Stimulated activated effector memory CD8-positive, alpha-beta T cell treated with anti-CD3 and anti-CD28 coated beads, Interleukin-12 subunit alpha, Interleukin-12 subunit beta, amount 100 ng/mL, for 72 hours (primary cell): ENCODE measurements at places on chromosomes 11 and 22.

GRCh38 chr11:6640985-6641701 is 14.5 kb downstream of the DCHS1 start:
- no peak for DNase-seq

GRCh38 chr11:121553806-121554205 is 101.0 kb upstream of the SORL1-AS1 start:
- DNase-seq: no peak

GRCh38 chr11:4433856-4434255 is 15.2 kb upstream of the OR52K2 start:
- DNase-seq: no peak

DNA sequence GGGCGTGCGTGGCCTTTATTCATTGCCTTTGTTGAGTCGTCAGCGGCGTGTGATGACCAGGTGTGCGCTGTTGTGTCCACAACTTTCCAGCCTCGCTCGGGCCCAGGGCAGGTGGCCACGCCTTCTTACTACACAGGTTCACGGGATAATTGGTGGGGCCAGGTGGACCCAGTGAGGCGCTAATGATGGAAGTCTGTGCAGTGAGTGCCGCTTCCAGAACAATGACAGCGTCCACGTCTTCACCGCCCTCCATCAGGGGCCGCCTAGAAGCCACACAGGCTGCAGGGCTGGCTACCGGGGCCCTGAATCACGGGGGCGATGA is 1197.3 kb downstream of the BRD1 start:
- no peak for DNase-seq

- no peak for DNase-seq
Observed at GRCh38 chr11:19242179-19242932, 1.6 kb upstream of the E2F8 start.

GRCh38 chr11:46918788-46919513 is 601 bp upstream of the LRP4 start:
- no peak for DNase-seq

GRCh38 chr22:39282645-39283321 is 36.6 kb downstream of the RPL3 start:
- no peak for DNase-seq

DNA sequence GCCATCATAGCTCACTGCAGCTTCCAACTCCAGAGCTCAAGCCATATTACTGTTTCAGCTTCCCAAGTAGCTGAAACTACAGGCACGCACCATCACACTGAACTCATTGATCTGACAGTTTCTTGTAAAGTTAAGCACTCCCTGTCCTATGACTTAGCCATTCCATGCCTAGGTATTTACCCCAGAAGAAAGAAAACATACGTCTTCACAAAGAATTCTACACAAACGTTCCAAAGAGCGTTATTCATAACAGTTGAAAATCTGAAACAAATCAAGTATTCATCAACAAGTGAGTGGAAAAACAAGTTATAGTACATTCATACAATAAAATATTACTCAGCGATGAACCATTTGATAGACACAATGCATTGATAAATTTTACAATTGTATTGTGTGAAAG is 7.8 kb upstream of the NLRP10 start:
- no peak for DNase-seq

DNA sequence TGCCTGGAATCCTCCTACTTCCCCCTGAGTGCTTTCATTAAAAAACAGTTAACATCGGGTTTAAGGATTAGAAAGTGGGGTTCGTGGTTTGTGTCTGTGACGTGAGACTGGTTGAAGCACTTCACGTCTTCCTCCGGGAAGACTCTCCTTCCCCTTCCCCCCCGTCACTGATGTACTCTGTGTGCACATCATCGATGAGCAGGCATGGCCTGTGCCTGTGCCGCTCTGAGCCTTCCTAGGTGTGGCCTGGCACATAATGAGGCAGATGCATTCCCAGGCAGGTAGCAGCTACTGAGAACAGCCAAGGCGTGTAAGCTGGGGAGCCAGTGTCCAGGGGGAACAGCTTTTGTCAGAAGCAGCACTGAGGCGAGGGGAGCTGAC is 93.8 kb downstream of the BCR start:
- DNase-seq: no peak

DNA sequence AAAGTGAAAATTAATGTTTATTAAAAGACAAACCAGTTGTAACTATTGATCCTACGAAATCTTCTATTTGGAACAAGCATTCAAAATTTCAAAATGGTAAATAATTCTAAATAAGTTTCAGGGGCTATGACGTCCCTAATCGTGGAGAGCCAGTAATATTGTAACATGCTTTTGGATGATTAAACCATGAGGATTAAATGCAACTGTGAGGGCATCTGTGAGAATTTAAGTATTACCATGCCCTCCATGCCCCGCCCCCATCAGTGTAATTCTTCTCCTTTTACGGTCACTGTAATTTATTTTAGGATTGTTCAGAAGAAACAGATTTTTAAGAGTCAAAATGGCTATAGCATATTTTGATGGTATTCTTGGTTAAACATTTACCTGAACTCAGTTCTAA is 133.2 kb downstream of the APOL5 start:
- DNase-seq: no peak

DNA sequence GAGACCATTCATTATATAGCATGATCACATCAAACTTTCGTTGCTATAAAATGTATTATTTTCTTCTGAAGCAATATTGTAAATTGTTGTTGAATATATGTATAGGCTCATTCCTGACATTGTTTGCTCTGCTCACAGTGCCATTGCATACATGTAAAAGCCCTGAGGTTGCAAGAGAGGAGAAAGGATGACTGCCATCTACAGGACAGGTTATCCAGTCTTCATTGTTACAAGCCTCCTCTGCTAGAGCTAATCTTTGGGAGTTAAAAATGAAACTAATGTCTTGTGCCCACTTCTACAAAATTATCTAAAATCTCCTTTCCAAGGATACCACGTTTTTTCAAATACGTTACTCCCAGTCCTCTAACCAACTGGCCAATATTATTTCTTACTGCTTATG is 16.4 kb upstream of the OR5AL1 start:
- no peak for DNase-seq

DNA sequence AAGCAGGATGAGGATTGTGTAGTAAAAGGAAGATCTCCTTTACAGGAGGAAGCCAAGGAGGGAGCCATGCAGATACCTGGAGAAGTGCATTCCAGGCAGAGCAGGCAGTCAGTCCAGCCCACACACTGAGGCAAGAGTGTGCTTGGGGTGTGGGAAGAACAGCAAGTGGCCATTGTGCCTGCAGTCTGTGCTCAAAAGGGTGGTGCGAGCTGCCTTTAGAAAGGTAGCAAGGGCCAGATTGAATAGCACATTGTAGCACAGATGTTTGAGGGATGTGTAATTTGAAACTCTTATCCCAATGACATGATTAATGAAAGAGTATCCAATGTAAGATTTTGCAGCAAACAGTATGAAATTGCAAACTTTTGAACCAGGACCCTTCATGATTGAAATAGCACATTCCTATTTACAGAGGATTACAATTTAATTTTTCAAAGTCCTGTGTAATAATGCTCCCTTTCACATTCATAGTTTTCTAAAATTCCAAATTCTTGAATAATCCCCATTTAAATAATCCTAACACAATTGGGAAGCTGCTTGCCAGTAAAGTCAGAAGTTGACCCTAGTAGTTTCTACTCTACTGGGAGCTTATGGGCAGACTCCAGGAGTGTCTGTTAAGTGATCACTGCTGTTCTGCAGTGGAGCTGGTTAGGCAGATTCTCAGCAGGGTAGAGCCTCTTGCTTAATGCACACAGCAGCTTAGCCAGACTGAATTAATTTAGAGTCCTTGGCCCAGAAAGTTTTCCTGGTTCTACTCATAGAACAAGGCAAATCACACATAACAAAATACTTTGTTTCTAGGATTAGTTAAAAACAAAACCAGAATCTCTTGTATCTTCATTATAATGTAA is 78.1 kb downstream of the CYB5R2 start:
- DNase-seq: no peak

GRCh38 chr22:48523091-48523490 is 1304.6 kb downstream of the BRD1 start:
- no peak for DNase-seq

GRCh38 chr11:62895501-62895900 is 14.8 kb downstream of the SLC3A2 start:
- no peak for DNase-seq

DNA sequence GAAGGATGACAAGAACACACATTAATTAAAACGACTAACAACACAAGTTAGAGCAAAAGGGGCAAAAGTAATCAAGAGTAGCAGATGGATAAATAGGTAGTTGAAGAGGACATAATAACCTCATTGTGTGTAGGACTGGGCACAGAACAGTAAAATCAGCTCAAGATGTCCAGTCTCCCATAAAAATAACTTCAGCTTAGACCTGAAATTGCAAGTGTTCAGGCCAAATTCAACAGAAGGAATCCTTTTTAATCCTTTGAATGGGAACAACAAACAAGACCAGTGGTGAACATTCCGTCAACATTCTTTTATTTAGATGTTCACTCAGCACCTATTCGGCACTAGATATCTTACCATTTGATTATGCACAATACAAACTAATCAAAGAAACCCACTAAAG is 4.4 kb downstream of the MTMR2 start:
- DNase-seq: no peak

- no peak for DNase-seq
Observed at GRCh38 chr11:111413849-111414248, 34.8 kb upstream of the POU2AF1 start.

DNA sequence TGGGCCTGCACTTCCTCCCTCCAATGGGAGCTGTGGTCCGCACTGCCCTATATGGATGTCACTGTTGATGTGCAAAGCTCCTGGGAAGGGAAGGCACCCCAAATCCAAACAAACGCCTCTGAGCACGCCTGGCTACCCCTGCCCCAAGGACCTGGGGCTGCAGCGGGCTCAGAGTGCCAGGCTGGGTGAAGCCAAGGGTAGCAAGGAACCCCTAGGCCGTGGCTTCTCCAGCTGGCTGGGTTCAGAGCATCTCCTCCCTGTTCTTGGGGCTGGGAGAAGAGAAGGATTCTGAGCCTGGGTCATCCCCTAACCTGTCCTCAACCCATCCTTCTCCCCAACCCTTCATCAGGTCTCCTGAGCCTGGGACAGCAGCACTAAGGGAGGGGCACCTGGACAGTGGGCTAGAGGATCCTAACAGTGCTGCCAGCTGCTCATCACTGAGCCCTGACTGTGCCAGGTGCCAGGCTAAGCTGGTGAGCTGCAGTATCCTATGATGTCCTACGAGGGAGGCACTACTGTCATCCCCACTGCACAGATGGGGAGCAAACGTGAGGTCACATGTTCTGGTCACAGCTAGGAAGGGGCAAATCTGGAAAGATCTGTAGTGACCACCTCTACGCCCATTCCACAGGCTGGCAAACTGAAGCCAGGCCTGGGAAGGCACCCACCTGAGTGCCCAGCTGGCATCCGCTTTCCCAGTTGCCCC is 3.0 kb downstream of the SSTR3 start:
- no peak for DNase-seq

DNA sequence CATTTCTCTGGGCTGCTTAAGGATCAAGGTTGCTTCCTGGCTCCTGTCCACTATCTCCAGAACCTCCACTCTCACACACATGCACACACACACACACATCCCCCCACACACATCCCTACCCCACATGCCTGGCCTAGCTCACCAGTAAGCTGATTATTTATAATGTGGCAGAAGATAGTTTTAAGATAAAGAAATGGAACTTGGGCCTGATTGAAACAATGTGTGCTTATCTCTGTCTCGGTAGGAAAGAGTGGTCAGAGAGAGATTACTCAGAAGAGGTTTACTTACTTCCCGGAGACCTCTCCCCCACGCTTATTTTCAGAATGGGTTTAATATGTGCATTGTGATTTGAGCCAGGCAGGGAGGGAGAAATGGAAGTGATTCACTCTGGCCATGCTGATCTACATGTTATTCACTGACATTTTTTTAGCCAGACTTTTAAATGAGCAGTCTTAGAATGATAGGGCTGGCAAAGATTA is 422.4 kb downstream of the TENM4 start:
- DNase-seq: no peak

- no peak for DNase-seq
Observed at GRCh38 chr22:39832627-39833074, 60.9 kb downstream of the ENTHD1 start.

DNA sequence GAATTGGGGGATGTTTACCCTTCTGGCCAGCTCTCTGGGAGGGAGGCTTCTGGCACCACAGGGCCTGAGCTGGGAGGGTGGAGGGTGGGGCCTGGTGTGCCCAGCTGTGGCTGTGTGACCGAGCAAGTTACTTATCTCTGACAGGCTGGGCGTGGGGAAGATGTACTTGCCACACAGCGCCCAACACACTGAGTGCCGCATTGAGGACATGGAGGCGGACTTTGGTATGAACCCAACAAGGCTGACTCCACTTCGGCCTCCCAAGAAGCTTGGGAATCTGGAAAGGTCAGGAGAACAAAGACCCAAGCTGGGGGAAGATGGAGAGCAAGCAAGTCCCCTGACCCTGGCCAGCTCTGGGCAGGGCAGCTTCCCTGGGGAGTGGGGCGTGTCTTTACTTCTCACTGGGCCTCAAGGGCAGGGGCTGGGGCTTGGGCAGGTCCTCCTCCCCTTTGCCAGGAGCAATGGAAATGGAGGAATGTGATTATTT is 2.4 kb upstream of the MGAT3 start:
- no peak for DNase-seq

GRCh38 chr11:62706850-62707247 is 375 bp downstream of the BSCL2 start:
- no peak for DNase-seq

DNA sequence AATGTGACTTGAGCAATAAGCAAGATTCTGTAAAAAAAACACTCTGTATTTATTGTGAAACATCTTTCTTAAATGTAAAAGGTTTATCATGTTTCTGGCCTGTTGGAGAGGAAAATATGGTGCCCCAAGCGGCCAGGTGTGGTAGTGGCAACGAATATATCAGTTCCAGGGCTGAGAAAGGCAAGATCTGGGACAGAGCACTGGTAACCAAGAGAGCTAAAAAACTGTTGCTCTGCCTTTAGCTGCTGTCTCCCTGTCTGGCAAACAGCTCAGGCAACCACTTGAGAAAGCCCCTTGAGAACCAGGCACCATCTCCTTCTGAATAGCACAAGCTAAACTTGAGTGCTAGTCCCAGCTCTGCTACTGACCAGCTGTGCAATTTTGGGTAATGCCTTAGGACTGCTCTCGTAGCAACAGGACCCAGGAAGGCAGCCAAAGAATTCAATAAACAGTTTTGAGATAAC is 129.9 kb downstream of the KCNC1 start:
- no peak for DNase-seq

DNA sequence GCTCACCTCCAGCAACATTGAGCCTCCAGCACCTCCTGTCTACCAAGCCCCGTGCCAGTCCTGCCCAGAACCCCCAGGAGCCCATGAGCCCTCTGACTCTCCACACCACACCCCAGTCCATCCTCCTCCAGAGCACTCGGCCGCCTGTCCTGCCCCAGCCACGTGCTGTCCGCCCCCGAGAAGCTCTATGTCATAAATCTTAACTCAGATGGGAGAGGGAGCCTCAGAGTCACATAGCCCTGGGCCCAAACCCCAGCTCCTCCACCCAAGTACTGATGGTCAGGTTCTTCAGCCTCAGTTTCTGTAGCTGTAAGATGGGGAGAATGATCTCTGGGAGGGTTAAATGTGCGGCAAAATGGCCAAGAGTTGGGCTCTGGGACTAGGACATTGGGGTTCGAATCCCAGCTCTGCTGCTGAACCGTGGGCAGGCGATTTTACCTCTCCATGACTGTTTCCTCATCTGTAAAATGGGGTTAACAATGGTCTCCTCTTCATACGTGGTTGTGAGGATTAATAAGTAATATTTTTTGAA is 27.8 kb downstream of the CYTH4 start:
- no peak for DNase-seq
